Right ventricle myocardium inferior (tissue), 1 donor: ENCODE measurements at places on chromosomes 6 and 20. TPM values are rescaled to one million over a fixed set of nuclear protein-coding genes. Genes with fewer than 3 reads are reported as not detected.

- DNase-seq = no peak
Measured at GRCh38 chr6:46217671-46218131, 46.9 kb upstream of the ENPP5 start.

- no peak for DNase-seq
Measured at GRCh38 chr6:151141685-151142084, 98.1 kb upstream of the AKAP12 start.

The GHRH gene
- not detected for total RNA-seq

DNA sequence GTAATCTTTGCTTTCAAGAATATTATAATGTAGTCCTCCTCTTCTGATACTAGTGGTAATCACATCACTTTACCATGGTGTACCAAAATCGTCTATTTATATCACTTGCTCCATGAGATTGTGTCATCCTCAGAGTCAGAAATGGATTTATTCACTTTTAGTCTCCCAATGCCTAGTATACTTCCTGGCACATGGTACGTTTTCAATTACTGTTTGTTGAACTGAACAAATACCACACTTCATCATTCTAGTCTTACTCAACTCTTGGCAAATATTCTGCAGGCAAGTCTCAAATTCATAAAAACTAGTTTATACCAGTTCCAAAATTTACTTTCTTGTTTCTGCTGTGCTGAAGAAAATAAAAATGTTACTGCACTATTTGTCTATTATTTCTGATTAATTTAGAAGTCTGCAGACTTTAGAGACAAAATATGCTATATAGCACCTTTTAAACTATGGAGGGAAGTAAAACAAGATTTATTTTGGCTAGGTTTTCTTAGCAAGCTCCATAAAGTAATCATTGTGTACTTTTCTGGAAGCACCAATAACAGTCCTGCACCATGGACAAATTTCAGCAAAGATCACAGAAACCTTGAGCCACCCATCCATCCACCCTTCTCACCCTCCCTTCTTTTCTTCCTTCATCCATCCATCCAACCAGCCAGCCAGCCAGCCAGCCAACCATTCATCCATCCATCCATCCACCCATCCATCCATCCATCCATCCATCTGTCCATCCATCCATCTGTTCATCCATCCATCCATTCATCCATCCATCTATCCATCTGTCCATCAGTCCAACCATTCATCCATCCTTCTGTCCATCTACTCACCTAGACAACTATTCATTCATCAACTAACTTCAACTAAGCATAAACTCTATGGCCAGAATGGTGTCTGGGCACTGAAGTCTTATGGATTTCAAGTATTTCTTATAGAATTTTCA, 102.1 kb upstream of the STMND1 start:
- DNase-seq = no peak

The PTCHD4 gene
- total RNA-seq = 0.92 TPM

DNA sequence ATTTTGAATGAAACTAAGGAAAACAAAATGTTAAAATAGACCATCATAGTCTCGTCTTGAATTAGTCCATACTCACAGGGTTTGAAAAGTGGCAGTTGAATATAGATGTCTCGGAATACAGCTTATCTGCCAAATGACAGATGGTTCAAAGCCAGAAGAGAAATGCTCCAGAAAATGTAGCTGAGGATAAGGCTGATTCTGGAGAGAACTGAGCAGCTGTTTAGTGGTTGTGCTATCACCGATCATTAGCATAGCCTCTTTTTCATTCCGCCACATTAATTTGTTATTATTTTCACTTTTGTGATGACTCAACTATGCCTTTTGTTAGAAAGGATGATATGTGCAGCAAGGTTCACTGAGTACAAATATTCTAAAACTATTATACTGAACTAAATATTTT, 390.2 kb upstream of the MAN1A1 start:
- DNase-seq = no peak

GRCh38 chr6:47595785-47596184, 102.6 kb upstream of the ADGRF4 start:
- DNase-seq = no peak

DNA sequence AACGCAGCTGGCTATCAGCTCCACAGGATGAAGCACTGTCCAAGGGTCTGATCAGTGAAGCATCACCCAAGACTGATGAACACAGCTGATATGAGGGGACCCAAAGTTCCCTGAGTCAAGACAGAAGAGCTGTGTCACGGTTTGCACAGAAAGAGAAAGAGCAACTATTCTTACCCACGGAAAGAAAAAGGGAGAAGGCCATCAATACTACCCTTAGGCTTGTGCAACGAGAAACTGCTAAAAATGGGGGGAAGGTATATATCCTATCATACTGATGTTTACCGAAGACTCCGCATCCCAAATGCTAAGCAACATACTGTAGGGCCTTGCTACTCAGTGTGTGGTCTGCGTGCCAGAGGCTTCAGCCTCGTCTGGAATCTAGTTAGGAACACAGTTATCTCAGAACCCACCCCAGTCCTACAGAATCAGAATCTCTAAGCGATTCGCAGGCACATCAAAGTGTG, 665 bp downstream of the FASTKD5 start:
- DNase-seq = no peak

The FBXO5 gene
- total RNA-seq = 2.4 TPM

The ISM1 gene
- 1.2 TPM for total RNA-seq

- DNase-seq = no peak
Measured at GRCh38 chr20:31945785-31946184, 6.1 kb downstream of the PDRG1 start.

GRCh38 chr20:1942061-1942460, 46.9 kb downstream of the SIRPA start:
- no peak for DNase-seq
